AG08395 (cell line): ENCODE measurements at places on chromosomes 5 and 9.

DNA sequence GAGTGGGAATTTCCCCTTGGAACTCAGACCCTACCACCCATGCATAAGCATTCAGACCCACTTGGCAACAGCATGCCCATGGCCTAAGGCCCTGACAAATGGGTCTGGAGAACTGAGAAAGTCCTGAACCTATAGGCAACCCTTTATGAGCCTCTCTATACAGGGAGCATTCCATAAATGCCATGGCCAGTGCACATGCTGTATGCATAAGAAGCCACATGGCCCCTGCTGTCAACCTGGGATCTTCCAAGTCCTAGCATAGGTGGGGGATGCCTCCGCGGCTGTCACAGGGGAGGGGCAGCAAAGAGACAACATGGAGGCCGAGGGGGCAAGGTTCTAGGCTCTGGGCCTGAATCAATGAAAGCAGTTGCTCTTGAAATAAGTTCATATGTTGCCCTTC is 8.2 kb upstream of the NIPAL4 start:
- no peak for DNase-seq

DNA sequence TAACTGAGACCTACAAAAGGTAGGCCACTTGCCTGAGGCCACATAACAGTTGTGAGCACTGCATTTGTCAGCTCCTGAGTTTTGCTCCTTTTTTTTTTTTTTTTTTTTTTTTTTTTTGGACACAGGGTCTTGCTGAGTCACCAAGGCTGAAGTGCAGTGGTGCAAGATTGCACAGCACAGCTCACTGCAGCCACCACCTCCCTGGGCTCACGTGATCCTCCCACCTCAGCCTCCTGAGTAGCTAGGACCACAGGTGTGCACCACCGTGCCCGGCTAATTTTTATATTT is 37.1 kb downstream of the LAMC3 start:
- no peak for DNase-seq

DNA sequence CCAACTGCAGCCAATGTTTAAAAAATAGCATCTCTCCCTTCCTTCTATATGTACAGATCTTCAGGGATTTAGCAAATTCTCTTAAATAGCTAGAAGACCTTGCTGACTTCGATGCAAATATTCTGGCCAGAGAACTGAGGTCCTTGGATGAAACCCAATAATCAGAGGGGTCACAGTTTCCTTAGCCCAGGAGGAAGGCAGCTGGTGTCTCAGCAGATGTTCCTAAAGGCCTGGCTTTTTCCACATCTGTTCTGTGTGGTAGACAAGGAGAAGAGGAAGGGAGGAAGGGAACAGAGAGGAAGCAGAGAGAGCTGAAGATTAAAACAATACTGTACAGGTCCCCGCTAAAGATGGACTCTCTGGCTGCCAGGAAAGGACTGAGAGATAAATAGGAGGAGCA is 33.1 kb downstream of the BOD1 start:
- DNase-seq = no peak

GRCh38 chr5:172093559-172093958 is 87.1 kb upstream of the FBXW11 start:
- DNase-seq = no peak

DNA sequence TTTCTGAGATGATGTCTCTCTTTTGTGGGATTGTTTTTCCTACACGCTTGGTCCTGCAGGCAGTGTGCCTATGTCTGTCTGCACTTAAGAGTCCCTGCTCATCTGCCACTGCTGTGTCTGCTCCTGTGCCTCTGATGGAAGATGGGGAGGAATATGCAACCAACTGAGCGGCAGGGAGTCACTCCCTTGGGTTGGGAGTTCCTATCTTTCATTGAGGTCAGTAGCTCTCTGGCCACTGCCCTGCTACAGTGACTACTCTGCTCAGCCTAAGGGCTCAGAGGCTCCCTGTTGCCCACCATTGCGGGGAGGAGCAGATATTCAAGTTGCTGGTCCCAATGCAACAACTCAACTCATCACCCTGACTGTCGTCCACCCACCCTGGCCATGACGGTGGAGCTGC is 13.4 kb upstream of the FAM163B start:
- DNase-seq = no peak

GRCh38 chr9:104553261-104553660 is 15.7 kb upstream of the OR13C8 start:
- DNase-seq = no peak

DNA sequence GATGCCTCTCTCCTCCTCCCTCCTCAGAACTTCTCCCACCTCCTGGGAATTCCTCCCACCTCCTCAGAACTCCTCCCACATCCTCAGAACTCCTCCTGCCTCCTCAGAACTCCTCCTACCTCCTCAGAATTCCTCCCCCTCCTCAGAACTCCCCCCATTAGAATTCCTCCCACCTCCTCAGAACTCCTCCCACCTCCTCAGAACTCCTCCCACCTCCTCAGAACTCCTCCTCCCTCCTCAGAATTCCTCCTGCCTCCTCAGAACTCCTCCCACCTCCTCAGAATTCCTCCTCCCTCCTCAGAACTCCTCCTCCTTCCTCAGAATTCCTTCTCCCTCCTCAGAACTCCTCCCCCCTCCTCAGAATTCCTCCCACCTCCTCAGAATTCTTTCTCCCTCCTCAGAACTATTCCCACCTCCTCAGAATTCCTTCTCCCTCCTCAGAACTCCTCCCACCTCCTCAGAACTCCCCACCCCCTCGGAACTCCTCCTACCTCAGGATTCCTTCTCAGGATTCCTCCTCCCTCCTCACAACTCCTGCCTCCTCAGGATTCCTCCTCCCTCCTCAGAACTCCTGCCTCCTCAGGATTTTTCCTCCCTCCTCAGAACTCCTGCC is 23.9 kb downstream of the SLC46A2 start:
- peak; percentile 22 for DNase-seq

GRCh38 chr9:93422977-93423616 is 28.4 kb upstream of the FAM120A start:
- DNase-seq = no peak

DNA sequence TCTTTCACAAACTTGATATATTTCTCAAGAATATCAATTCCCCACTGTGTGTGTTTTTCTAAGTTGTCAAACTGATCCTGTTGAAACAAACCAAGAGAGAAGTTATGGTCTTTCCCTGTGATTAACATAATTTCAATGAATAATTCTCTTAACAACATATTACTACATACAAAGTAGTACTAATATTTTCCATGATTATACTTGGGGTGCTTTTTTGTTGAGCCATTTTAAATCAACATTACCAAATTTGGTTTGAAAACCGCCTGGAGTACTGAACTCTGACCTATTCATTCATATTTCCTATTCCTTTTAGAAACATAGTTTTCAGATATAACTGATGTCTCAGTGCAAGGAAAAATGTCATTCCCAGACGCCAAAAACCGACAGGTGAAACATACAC is 48.1 kb downstream of the FNBP1 start:
- DNase-seq = no peak

DNA sequence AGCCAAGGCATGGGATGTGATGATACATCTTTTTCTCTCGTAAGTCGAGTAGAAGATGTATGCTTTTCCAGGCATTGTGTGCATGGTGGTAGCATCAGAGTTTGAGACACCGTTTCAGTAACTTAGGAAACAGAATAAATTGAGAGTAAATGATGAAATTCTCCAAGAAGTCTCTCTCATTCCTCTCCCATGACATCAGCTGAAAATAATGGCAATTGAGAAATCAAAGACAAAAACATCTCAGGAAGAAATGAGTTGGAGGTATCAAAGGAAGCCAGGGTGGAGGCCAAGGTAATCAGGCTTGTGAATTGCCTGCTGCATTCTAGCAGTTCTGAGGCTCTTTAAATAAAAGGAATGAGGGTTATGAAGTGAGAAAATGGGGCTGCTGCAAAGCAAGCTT is 53.9 kb downstream of the SGCD start:
- DNase-seq = peak; percentile 69

- peak; percentile 19 for DNase-seq
These were observed 9.0 kb downstream of the FXN start for GRCh38 chr9:69044240-69045219.

DNA sequence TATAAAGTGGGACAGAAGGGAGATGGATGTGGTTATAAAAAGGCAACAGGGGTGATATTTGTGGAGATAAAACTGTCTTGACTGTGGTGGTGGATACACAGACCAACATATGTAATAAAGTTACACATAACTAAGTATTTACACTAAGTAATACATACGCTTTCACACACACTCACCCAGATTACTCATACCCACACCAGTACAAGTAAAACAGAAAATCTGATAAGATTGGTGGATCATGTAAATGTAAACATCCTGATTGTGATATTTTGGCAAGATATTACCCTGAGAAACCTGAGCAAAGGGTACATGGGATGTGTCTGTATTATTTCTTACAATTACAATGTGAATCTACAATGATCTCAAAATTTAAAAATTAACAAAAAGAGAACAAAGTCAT is 53.3 kb upstream of the SLIT3 start:
- DNase-seq = no peak

DNA sequence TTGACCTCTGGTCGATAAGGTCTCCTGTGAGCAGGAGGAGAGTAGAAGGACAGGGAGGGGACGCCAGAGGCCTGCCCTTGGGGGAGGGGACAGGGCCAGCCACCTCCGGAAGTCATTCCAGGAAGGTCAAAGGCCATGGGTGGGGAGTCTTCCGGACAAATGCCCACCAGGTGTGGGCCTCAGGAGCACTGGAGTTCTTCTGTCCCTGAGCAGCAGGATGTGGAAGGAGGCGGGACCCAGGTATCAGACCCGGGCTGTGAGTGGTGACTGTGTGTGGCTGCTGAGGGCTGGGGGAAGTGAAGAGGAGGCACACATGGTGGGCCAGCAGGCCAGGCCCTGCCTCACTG is 13.9 kb downstream of the FGF18 start:
- DNase-seq = no peak

DNA sequence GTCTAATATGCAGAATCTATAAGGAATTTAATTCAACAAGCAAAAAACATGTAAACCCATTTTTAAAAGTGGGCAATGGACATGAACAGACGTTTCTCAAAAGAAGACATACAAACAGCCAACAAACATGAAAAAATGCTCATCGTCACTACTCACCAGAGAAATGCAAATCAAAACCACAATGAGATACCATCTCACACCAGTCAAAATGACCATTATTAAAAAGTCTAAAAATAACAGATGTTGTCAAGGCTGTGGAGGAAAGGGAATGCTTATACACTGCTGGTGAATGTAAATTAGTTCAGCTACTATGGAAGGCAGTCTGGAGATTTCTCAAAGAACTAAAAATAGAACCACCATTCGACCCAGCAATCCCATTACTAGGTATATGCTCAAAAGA is 3.1 kb upstream of the KLHL3 start:
- no peak for DNase-seq

DNA sequence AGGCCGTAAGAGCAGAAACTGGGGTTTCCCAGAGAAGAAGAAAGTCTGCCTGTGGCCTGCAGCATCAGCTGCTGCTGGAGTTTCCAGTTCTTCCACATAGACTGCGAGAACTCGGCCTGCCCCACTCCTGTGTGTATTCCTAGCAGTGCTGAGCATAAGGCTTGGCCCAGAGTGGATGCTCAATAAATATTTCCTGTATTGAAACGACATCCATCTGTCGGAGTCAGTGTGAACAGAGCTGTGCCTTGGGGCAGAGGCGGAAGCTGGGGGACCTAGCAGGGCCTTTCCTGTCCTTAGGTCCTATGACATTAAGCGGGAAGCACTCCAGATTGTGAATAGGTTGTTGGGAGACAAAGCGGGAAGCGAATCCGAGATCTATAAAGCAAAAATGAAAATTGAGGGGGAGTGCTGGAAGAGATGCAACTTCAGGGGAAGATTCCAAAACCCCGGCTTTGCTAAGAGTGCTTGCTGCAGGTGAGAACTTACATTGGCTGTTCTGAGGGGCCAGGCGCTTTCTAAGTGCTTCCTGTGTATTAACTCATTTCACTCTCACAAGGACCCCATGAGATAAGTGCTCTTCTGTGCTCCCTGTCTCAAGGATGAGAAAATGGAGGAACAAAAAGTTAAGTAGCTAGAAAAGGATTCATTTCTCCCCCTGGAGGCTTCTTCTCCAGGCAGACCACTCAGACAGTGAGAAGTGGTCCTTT is 76.1 kb upstream of the CXCL14 start:
- DNase-seq = no peak

GRCh38 chr5:64682608-64683007 is 7.7 kb upstream of the SHISAL2B start:
- DNase-seq = no peak

DNA sequence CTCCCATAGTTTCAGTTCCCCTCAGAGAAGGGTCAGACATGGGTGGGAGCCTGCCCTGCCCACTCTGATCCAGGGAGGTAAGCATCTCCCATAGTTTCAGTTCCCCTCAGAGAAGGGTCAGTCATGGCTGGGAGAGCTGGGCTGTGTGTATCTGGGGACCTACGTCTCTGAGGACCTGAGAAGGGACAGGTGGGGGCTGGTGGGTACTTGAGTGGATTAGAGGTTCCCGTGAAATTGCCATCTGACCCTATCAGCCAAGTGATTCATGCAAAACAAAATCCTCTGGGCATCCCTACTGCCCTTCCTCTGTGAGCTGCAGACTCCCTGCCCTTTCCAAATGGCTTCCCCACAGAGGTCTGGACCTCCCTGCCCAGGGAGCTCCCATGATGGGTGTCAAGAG is 3.9 kb downstream of the ENHO start:
- no peak for DNase-seq

GRCh38 chr5:14204011-14204670 is 61.0 kb downstream of the TRIO start:
- DNase-seq = no peak

GRCh38 chr5:79488058-79488457 is 25.9 kb downstream of the HOMER1 start:
- no peak for DNase-seq
